ENCODE measurements at places on chromosomes 11 and 22.

DNA sequence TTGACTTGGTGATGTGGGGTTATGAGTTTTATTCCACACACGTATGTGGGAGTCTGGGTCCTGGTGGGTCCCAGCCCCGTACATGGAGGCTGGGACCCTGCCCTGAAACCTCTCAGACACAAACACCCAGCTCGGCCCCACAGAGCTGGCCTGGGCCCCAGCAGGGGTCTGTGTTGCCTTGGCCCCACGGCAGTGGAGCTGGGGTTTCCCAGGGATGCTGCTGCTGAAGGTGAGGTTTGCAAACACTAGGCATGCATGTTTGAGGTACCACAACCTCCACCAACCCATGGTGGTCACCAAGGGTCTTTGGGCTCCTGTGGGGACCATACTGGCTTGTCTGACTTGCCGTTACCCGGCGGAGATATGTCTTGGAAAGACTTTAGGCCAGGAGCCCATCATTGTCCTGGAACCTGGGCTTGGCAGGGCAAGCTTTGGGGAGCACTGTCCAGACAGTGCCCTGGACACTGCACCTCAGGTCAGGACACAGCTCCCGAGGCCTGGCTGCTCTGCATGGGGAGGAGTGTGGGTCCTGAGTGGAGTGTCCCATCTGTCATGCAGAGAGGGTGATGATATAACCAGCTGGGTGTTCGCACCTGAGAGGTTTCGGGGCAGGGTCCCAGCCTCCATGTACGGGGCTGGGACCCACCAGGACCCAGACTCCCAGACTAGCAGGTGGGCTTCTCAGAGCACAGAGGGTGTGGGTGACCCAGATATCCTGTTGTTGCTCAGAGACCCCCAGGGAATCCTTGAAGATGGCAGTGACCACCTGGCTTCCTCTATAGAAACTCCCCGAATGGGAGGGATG lies 63.3 kb downstream of the KCNQ1 start:
- DNase-seq, result no peak

DNA sequence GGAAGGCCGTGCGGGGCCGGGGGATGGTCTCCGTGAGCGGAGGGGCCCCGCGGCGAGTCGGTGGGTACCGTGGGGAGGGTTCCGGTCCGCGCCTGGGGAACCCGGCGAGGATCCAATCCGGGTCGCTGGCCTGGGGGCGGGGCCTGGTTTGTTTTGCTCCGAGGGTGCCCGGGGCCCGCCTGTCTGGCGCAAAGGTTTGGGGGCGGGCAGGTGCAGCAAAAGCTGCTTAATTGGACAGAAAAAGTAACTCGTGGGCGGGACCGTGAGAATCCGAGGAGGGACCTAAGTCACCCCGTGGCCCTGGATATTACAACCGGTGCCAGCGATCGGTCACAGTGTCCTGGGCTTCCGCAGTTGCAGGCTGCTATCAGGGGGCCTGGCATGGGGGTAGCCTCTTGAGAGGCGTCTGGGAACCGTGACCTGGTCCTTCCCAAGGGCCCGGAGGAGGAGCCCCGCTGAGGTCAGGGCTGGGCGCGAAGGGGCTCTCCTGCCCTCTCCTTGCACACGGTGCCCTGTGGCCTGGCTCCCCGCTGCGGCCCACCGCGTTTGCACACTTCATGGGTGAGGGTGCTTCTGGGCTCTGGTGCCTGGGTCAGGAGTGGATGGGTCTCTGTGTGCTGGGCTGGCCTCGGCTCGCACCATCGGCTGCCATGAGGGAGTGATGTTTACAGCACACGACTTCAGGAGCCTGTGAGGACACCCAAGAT lies 1.4 kb downstream of the PNPLA2 start:
- peak; percentile 81 for DNase-seq

DNA sequence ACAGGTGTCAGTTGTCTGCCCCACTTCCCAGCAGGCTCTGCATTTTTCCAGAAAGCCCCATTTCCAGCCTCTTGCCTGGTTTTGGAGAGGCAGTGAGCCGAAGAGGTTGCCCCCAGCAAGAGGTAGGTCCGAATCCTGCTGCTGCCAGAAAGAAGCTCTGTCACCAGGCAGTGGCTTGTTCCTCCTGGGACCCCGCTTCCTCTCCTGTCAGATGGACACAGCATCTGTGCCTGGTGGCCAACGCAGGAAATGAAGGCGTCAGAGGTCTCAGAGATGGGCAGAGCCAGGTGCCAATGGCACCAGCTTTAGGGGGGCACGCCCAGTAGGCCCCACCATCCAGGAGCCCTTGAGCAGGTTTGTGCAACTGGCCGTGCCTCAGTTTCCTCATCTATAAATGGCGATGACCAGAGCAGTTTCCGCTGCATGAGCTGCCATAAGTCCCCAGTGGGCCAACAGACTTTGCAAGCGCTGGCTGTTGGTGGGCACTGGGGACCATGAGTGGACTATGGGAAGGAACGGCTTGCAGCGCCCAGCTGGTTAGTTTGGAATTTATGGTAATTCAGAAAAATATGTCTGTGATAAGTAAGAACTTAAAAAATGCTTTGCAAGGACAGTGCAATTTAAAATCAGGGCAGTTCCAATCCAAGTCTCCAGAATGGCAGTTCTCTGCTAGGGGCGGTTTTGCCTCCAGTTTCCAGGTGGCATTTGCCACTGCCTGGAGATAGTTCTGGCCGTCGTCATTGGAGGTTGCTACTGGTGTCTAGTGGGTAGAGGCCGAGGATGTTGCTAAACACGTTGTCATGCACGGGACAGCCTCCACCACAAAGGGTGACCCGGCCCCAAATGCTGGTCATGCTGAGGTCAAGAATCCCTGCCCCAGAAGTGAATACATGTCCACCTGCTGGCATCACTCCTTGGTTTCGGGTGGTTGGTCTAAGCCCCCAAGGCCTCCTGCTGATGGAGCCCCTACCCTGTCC lies 2.3 kb upstream of the OSBPL5 start:
- DNase-seq, result no peak

- DNase-seq, result no peak
Observed at GRCh38 chr11:112864672-112865071, 96.5 kb upstream of the NCAM1 start.

DNA sequence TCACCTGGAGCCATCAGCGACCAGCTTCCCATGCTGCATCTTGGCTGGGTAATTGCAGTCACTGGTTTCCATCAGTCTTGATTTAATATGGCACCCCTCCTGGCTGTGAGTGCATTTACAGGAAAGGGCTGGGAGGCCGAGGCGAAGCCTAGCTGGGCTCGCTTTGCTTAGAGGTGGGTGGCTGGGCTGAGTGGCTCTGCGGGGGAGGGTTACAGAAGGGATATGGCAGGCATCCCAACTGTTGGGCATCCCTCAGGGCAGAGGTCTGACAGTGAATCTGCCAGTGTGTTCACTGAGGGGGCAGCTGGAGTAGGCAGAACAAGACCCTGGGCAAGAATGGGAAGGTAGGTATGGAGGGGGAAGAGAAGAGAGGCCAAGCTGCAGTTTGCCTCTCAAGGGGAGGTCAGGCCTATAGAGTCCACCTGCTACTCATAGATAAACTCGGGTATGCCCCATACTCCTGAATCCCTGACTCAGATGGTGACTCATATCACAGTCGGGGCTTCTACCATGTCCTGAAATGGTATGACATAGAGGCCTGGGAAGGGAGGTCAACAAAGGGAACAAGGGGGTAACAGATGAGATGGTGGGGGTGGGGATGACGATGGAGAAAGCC lies 77.5 kb upstream of the PHOX2A start:
- DNase-seq, result no peak

GRCh38 chr11:12213883-12214282 lies 103.5 kb downstream of the MICAL2 start:
- DNase-seq, result no peak

Measured in PC-9 (cell line).